ENCODE measurements at places on chromosomes 6 and 20.
A peak's percentile ranks its signal among the peaks of the same experiment; 100 is the strongest.

- no peak for DNase-seq
Measured at GRCh38 chr6:1916334-1917070, 306.8 kb downstream of the FOXC1 start.

GRCh38 chr20:25279403-25279802 lies 31.5 kb downstream of the PYGB start:
- DNase-seq: no peak

- no peak for DNase-seq
Measured at GRCh38 chr20:48026981-48027592, 241.8 kb upstream of the SULF2 start.

- no peak for DNase-seq
Measured at GRCh38 chr20:34978092-34978744, 22.6 kb downstream of the MYH7B start.

DNA sequence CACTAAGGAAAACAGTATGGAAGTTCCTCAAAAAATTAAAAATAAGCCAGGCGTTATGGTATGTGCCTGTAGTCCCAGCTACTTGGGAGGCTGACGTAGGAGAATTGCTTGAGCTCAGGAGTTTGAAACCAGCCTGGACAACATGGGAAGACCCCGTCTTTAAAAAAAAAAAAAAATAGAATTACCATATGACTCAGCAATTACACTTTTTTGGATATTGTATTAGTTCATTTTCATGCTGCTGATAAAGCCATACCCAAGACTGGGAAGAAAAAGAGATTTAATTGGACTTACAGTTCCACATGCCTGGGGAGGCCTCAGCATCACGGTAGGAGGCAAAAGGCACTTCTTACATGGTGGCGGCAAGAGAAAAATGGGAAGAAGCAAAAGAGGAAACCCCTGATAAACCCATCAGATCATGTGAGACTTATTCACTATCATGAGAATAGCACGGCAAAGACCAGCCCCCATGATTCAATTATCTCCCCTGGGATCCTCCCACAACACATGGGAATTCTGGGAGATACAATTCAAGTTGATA lies 10.8 kb upstream of the SMIM29 start:
- DNase-seq: no peak

- DNase-seq: peak; percentile 67
Measured at GRCh38 chr6:37643851-37644672, 53.6 kb downstream of the MDGA1 start.

- DNase-seq: no peak
Measured at GRCh38 chr6:78868116-78868515, 765 bp downstream of the IRAK1BP1 start.

DNA sequence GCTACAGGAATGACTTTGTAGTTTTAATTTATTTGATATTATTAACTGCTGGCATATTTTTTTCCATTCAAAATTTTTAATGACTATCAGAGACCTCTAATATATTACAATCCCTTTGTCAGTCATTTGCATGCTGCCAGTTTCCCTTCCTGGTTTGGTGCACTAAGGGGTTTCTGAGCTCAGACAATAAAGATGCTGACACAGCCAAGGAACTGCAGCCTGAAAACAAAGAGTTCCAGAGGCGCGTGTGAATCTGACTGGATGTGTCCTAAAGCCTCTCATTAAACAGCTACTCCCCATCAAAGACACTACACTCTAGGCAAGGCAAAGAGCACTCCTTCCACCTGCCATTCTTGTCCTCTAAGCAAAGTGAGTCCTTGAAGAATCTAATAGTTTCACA lies 116.8 kb upstream of the DST start:
- no peak for DNase-seq

- DNase-seq: peak; percentile 51
Measured at GRCh38 chr20:17878912-17879602, 89.5 kb downstream of the SNX5 start.
